Thoracic aorta (tissue), 2 donors: ENCODE measurements at places on chromosomes 3 and 15. TPM values are rescaled to one million over a fixed set of nuclear protein-coding genes. Genes with fewer than 3 reads are reported as not detected.

DNA sequence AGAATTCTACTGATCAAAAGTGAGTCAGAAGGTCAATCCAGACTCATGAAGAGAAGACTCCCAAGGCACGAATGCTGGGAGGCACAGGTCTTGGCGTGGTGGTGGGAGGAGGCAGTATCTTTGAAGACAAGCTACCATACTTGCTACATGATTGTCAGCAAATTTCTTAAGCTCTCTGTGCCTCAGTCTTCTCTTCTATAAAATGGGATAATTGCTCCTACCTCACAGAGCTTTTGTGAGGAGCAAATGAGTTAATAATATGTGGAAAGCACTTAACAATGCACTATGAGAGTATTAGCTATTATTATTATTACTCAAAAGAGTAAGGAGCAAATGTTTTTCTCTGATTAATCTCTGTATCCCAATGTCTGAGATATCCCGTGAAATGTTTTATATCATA, 36.2 kb downstream of the EHD4 start:
- DNase-seq, result no peak

The COL6A5 gene
- not detected for total RNA-seq

GRCh38 chr15:60591496-60592370, 112.8 kb upstream of the ICE2 start:
- no peak for DNase-seq

DNA sequence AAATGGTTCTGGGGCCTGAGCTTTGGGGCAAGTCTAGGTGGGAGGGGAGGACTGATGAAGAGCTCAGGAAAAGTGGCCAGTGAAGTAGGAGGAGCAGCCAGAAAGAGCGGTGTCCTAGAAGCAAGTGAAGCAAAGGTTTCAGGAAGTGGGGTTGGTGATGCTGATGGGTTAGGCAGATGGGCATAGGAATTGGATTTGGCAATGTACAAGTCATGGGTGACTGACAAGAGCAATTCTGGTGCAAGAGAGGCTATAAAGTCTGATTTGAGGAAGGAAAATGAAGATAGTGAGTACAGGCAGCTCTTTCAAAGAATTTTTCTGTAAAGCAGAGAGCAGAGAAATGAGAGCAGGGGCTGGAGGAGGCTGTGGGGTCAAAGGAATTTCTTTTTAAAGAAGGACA, 19.7 kb downstream of the ALPK3 start:
- no peak for DNase-seq

- no peak for DNase-seq
Observed at GRCh38 chr3:123953735-123954134, 7.3 kb downstream of the CCDC14 start.

The LRTM1 gene
- total RNA-seq, result not detected

GRCh38 chr3:13417166-13417947, 2.8 kb downstream of the NUP210 start:
- DNase-seq, result no peak

The CD200R1 gene
- 2.6 TPM for total RNA-seq

GRCh38 chr3:4680227-4680691, 187.1 kb downstream of the ITPR1 start:
- no peak for DNase-seq

- no peak for DNase-seq
Observed at GRCh38 chr3:190173426-190173825, 52.7 kb upstream of the P3H2 start.

DNA sequence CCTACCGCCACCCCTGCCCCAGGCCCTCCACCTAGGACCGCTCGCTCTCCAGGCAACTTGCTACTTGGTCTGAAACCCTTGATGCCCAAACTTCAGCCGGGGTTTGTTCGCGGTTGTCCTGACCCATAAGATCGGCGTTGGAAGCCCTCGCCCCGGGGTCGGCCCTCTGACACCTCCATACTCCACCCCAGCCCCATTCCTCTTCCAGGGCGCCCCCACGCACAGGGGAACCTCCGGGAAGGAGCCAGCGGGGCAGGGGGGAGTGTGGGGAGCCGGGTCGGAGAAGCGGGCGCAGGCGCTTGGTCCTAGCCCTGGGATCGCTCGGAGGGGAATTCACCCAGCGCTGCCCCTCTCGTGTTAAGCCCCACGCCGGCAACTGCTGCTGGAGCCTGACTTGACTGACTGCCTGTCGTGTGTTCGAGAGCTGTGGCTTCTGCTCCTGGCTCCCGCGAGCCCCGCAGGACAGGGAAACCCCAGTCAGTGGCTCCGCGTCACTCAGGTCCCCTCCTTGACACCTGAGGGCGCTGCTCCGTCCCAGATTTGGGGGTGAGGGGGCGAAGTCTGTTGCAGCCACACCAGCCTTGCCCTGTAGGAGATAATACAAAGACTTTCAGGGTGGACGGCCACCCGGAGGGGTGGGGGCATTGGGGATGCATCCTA, 675 bp downstream of the RYR3 start:
- no peak for DNase-seq

DNA sequence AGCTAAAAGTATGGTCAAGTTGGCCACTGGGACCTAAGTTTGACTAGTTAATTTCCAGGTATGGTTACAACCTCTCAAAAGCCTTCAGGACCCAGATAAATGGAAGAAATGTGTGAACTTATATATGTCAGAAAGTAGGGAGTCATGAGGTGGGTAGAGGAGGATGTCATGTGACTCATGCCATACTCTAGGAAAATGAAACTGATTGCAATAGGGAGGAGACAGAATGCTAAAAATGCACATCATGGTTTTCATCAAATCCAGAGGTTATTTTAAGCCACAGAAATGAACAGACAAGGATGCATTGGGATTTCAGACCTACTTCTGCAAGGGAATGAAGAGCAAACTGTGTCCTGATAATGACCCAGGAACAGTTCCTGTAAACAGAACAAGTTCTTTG, 310.0 kb downstream of the EDEM1 start:
- no peak for DNase-seq

GRCh38 chr3:24294150-24294549, 200.5 kb downstream of the THRB start:
- DNase-seq, result no peak

DNA sequence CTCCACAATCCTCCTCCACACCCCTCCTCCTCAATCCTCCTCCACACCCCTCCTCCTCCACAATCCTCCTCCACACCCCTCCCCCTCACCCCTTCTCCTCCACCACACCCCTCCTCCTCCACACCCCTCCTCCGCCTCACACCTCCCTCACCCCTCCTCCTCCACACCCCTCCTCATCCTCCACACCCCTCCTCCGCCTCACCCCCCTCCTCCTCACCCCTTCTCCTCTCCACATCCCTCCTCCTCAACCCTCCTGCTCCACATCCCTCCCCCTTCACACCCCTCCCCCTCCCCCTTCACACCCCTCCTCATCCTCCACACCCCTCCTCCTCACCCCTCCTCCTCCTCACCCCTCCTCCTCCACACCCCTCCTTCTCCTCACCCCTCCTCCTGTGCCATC, 69.8 kb upstream of the BLM start:
- no peak for DNase-seq

DNA sequence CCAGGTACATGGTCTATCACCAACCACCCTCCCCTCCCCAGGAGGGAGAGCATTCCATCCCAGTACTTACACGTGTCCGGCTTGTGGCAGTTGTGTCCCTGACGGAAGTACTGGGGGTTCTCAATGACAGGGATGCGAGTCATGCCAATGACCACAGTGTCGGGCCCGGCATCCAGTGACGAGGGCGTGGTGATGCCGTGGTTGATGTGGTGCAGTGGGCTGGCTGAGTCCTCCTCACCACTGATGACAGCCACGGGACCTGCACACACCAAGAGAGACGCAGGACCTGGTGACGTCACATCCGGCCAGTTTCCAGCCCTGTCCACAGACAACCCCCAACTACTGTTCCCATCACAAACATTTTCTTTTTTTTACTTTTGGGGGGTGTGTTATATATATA, 223.8 kb downstream of the NTRK3 start:
- no peak for DNase-seq

DNA sequence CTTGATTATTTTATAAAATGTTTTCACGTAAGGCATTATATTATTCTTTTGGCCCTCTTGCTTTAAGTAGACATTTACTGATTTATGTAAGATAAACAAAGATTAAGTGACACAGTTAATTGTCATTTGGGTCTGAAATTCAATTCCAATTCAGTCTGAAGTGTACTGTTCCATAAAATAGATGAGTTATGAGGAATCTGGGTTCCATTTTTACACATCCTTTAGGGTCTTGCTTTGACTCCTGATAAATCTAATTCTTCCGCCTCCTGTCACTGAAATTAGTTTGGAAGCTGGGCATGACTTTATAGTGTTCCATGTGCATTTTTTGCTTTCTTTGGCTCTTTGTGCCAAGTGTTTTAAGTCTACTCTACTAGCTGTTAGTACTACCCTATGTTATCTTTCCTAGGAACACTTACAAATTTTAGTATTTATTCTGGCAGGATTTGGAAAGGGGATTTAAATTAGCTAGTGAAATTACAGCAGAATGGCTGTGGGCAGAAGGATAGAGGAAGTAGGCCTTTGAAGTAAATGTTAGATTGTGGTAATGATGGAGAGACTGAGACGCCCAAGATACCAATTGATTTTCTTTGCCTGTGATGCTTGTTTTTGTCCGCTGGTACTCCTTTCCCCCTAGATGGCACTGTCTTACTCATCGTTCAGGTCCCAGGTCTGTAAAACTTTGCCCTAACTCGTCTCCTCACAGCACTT, 14.3 kb downstream of the ARL8B start:
- DNase-seq, result no peak

The GP5 gene
- 0.14 TPM for total RNA-seq

GRCh38 chr3:102237838-102238237, 197.0 kb upstream of the ZPLD1 start:
- no peak for DNase-seq

DNA sequence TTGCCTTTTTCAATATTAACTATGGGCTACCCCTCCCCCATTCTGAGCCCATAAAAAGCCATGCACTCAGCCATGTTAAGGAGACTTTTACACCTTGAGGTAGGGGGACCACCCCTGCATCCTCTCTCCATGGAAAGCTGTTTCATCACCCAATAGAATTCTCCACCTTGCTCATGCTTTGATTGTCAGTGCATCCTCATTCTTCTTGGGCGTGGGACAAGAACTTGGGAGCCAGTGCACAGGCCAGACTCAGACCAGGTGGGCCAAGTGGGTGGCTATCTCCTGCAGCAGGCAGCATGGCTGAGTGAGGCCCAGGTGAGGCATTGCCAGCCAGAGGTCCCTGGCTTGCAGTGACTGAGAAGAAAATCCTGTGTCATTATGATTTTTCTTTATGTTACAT, 357.4 kb upstream of the CDIN1 start:
- no peak for DNase-seq

GRCh38 chr3:32296251-32297204, 58.0 kb downstream of the CMTM8 start:
- DNase-seq, result no peak

- no peak for DNase-seq
Observed at GRCh38 chr3:169575381-169575780, 88.1 kb downstream of the MECOM start.

- no peak for DNase-seq
Observed at GRCh38 chr15:88878720-88879184, 16.6 kb downstream of the HAPLN3 start.

The SLC6A1 gene
- total RNA-seq, result 1.2 TPM

DNA sequence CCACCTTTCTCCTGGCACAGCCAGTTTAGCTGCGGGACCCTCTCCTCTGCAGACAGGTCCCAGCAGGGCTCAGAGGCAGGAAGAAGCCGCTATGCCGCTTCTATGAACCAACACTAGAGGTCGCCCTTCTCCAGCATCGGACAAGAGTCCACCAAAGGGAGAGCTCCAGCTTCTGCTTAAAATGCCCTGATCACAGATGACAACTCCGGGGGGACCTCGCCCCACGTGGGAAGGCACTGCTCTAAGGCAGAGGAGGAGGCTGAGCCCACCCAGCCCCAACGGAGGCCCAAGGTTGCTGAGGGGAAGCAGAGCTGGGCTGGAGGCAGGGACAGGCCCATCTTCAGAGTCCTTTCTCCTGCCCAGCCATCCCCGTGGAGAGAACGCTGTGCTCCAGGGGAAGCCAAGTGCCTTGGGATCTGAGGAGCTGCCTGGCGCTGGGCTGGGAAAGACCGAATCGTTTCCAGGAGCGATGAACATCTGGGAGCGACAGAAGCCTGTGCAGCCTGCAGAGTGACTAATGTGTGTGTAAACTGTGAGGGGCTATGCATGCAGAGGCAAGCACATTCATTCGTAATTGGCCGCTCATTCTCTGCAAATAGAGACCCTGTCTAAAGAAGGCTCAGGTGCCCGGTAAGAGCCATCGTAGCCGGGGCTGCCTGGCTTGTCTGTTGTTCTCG, 43.5 kb upstream of the BDH1 start:
- no peak for DNase-seq

DNA sequence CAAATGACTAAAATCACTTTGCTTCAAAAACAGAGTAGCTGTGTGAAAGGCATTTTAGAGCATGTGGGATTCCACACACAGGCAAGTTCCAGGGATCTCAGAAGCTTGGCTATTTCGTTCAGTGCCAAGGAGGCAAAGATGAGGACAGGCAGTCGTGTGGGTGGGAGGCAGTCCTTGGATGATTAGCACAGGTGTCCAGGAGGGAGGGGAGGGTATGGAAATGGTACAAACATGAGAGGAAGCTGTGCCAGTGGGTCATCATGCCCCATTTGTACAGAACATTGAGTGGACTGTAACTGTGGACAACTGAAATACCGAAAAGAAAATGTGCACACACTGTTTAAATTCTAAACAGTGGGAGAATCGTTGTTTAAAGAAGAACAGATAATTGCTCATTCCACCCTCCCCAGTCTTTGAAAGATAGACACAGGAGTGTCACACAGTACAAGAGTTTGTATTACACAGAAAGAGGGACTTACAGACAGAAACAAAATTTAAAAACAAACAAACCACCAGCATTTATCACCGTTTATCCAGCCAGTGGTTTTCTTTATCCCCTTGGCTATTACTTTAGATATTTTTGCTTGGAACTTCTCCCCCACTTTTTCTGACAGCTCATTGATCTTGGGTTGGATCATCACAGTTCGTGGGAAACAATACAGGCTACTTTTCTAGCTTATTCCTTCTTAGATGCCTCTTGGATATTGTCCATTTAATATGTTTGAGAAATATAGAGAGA, 122.9 kb downstream of the GREM1 start:
- DNase-seq, result no peak

DNA sequence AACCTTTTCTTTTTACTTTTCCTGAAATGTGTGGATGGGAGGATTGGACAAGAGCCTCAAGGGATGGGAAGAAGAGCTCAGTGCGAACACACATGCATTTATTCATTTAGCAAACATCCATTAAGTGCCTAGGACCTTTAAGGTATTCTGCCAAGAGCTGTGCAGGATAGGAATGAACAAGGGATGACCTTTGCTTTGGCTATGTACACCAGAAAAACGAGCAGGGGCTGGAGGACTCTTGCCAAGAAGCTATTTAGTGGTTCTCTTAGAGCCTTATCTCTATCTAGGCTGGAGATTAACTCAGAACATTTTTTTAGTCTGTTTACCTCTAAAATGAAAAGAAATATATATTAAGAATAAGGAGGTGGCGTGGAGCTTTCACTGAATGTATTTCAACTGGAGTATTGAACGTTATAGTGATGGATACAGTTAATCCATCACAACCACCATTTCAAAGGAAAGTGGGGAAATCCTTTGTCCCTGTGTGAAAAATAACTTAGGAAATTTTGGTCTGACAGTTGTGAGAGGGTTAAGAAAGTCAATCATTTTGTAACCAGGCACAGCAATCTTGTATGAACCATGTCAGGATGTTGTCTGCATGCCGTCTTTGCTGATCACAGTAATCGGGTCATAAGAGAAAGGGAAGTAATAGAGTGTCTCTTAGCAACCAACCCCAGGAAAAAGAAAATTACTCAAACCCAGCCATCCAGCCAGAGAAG, 279.0 kb downstream of the LPP start:
- DNase-seq, result no peak

- no peak for DNase-seq
Observed at GRCh38 chr15:73771385-73772045, 18.4 kb upstream of the INSYN1 start.

The ACVR2B gene
- total RNA-seq, result 4.0 TPM

The NR2E3 gene
- 0.27 TPM for total RNA-seq
